ENCODE measurements at places on chromosomes 2 and 18.

DNA sequence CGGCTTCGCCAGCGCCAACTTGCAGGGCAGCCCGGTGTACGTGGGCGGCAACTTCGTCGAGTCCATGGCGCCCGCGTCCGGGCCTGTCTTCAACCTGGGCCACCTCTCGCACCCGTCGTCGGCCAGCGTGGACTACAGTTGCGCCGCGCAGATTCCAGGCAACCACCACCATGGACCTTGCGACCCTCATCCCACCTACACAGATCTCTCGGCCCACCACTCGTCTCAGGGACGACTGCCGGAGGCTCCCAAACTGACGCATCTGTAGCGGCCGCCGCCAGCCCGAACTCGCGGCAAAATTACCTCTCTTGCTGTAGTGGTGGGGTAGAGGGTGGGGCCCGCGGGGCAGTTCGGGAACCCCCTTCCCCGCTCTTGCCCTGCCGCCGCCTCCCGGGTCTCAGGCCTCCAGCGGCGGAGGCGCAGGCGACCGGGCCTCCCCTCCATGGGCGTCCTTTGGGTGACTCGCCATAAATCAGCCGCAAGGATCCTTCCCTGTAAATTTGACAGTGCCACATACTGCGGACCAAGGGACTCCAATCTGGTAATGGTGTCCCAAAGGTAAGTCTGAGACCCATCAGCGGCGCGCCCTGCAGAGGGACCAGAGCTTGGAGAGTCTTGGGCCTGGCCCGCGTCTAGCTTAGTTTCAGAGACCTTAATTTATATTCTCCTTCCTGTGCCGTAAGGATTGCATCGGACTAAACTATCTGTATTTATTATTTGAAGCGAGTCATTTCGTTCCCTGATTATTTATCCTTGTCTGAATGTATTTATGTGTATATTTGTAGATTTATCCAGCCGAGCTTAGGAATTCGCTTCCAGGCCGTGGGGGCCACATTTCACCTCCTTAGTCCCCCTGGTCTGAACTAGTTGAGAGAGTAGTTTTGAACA is 15.1 kb downstream of the HOXD3 start:
- DNase-seq, result no peak

- DNase-seq, result no peak
Observed at GRCh38 chr18:54830866-54831265, 2.6 kb downstream of the RAB27B start.

DNA sequence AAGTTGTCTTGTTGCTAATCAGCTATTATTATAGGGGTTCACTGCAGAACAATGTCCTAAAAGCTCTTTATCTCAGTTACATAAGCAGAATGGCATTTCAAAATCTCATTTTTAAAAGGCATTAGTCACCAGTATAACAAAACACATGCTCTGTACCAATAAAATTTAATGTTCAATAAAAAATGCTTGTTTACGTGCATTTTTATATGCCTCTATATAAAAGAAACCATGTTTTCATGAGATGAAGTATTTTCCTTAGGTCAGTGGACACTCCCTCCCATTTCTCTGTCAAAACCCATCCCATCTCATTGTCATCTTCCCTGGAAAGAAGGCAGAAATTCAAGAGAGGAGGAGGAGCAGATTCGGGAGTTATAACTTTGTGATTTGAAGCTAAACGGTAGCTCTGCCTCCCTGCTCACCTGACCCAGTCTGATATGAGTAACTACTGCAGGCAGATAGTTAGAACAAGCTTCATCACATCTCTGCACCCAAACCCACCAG is 231.9 kb upstream of the SIX2 start:
- no peak for DNase-seq

DNA sequence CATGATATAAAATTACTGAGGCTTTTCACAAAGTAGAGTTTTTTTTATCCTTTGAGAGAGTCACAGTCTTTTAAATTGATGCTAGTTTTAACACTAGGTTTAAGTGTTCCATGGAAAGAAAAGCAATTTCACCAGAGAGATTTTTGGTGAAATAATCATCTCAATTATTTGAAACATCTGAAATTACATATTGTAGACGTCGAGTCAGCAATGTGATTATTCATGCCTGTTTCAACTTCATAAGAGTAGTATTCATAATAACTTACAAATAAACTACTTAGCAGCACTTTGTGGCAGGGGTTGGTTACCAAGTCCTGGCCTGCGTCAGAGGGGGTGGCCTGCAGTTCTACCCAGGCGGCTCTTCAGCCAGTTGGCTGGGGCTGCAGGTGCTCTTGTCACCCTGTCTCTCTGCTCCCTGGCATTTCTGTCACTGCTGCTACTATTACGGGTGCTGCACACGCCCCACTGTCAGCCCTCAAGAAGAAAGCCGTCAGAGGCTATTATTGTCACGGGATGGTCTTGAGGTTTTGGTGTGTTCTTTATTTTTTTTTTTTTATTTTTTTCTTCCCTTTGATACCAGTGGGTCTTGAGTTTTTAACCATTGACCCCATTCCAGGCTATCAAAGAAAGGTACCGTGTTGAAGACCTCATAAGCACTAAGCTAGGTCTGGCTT is 50.4 kb downstream of the MALT1 start:
- DNase-seq, result no peak

GRCh38 chr18:78794071-78794430 is 185.6 kb upstream of the SALL3 start:
- no peak for DNase-seq

- DNase-seq, result no peak
Observed at GRCh38 chr2:140178234-140178633, 1398.0 kb upstream of the NXPH2 start.

- DNase-seq, result no peak
Observed at GRCh38 chr2:161085149-161085548, 75.1 kb upstream of the TANK start.

- DNase-seq, result no peak
Observed at GRCh38 chr2:134137182-134137611, 116.7 kb upstream of the MGAT5 start.

- no peak for DNase-seq
Observed at GRCh38 chr18:39759926-39760325, 2194.3 kb upstream of the CELF4 start.
